Hematopoietic multipotent progenitor cell treated with erythropoietin and hydrocortisone succinate and interleukin-3 and kit ligand, for 17 days (in vitro differentiated cells): ENCODE measurements at places on chromosomes 1 and 21.

DNA sequence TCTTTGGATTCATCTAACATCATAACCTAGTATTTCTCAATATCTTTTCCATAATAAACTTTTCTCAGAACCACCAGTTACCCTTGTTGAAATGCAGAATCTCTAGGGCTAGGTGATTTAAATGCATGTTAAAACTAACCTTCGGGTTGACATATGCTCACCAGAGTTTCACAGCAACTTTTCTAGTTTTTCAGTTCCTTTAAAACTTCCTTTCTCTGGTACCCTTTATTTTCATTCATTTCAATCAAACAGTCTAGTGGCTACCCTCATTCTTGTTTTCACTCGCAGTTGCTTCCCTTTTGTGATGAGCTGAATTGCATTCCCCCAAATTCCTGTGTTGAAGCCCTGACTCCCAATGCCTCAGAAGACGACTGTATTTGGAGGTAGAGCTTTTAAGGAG, 712.8 kb upstream of the CHRM3 start:
- no peak for DNase-seq

GRCh38 chr1:53625766-53626520, 113.0 kb downstream of the GLIS1 start:
- no peak for DNase-seq

DNA sequence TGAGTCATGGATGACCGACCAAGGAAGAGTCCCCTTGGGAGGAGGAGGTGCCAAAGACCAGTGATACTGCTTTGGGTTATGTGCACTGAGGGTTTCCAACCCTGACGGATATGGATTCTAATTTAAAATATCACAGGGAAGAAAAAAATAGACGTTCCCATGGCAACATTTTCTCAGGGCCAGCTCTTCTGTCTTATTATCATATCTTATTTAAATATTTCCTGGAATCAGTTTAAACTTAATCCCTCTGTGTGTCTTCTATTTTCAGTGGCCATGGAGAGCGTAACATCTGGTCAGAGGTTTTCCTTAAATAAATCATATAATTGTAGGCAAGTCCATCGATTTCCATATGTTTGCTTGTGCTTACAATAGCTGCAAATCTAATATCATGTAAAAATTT, 205.4 kb upstream of the FMN2 start:
- no peak for DNase-seq

DNA sequence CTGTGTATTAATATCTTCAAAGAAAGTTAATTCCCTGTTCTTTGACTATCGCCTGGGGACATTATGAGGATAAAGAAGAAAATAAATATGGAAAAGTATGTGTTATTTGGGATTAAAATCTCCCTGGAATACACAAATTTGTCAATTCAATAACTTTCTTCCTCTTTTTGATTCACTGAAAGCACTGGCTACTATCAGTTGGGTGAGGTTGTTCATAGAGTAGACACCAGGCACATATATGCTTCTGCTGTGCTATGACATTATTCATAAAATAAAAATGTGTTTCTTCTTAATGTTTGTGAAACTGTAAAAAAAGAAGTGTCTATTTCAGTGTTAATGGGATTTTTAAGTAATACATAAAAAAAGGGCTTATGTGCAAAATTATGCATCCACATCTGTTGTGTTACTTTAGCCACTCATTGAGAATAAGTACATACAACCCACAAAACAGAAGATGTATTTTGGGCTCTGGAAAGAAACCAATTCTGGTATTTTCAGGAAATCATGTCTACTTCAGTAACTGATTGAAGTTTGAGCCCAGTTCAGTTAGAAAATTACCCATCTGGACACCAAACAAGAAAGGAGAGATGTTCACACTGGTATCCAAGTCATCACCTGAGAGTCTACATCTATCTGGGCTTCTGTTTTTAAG, 169.4 kb downstream of the GABPA start:
- no peak for DNase-seq

- DNase-seq: no peak
Observed at GRCh38 chr21:35332841-35333426, 283.8 kb upstream of the RUNX1 start.

DNA sequence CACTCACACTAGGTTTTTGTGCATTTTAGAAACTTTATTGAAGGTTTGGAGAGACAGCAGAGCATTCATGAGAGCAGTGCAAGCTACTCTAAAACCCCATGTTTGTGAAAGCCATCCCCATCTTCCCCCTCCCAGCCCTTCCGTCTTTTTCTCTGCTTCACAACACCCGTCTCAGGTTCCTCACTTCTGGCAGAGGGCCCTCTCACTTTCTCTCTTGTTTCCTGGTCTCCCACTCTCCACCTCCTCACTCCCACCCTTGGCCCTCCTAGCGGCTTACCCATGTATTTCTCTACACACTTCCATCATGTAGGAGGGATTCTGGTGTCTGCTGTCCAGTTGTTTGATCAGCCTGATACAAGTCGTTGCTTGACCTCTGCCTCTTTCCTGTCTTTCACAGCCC, 92.7 kb downstream of the LRRC8C start:
- DNase-seq: no peak

DNA sequence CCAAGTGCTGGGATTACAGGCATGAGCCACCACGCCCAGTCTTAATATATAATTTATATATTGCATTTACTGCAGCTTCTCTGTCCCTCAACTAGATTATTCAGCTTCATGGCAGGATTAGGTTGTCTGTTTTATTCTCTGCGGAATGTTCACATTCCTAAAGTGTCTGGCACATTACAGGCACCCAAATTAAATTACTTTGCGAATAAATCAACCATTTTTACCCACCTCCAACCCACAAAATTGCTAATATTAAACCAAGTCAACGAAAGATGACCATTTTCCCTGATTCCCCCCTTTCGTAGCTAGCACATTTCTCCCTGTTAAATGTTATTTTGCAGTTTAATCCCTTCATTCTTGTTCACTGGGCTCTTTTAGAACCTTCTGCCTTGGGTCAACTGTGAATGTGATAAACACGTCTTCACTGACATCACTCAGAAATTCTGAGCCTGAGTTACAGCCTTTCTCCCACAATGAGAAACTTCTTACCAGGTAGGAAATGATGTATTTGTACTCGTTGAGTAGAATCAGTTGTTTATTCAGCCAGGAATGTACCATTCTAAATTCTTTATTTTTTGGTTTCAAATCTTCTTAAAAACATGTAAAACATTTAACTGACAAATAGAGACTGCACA, 35.9 kb downstream of the THAP3 start:
- no peak for DNase-seq

GRCh38 chr1:109642626-109643025, 13.3 kb upstream of the GSTM4 start:
- DNase-seq: no peak

DNA sequence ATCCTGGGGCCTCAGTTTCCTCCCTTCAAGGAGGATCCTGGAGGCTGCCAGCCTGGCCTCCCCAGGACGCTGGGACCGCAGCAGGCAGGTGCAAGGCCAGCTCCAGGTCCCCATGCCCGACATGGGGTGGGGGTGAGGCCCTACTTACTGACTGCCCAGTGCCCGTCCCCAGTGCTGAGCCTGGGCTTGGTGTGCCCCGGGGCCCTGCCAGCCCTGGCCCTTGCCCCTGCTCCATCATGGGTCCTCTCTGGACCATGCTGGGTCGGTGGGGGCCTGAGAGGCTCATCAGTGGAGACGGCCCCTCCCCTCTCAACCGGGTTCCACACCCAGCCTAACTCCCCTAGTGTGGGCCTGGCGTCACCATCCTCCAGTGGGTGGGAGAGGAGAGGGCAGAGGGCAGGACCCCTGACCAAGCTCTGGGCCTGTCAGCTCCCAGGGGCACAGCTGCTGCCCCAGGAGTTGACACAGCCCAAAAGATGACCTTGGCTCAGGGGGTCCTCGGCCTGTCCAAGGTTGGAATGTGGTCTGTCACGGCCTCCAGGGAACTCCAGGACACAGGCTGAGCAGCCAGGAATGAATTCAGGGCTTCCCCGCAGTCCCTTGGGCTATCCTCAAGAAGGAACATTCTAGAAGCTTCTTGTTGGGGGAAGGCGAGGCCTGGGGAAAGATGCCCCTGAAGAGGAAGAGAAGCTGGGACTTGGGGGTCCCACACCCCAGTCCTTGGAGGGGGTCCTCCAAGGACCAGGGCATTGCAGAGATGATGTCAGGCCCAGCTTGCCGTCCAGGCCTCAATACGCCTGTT, 17.6 kb upstream of the ARF1 start:
- no peak for DNase-seq

DNA sequence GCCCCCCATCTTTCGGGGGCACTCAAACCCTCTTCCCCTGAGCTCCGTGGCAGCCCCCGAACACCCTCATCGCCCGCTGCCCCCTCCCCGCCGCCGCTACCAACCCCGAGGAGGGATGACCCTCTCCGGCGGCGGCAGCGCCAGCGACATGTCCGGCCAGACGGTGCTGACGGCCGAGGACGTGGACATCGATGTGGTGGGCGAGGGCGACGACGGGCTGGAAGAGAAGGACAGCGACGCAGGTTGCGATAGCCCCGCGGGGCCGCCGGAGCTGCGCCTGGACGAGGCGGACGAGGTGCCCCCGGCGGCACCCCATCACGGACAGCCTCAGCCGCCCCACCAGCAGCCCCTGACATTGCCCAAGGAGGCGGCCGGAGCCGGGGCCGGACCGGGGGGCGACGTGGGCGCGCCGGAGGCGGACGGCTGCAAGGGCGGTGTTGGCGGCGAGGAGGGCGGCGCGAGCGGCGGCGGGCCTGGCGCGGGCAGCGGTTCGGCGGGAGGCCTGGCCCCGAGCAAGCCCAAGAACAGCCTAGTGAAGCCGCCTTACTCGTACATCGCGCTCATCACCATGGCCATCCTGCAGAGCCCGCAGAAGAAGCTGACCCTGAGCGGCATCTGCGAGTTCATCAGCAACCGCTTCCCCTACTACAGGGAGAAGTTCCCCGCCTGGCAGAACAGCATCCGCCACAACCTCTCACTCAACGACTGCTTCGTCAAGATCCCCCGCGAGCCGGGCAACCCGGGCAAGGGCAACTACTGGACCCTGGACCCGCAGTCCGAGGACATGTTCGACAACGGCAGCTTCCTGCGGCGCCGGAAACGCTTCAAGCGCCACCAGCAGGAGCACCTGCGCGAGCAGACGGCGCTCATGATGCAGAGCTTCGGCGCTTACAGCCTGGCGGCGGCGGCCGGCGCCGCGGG, 837 bp downstream of the FOXD3 start:
- DNase-seq: no peak
